OCI-LY7 (cell line): ENCODE measurements at places on chromosomes 2 and 18. TPM values are rescaled to one million over a fixed set of nuclear protein-coding genes. Genes with fewer than 3 reads are reported as not detected.

TUBB8B gene
- total RNA-seq = not detected in 2 replicates

PLA2R1 gene
- total RNA-seq = not detected in 2 replicates

PIEZO2 gene
- total RNA-seq = 3.3 and 5.6 TPM in 2 replicates

HNMT gene
- not detected in 2 replicates for total RNA-seq

TCF23 gene
- 0.25 TPM in 1 of 2 replicates, not detected in the other for total RNA-seq

REEP1 gene
- total RNA-seq = not detected in 2 replicates

EDAR gene
- not detected in 2 replicates for total RNA-seq

QPCT gene
- total RNA-seq = 42.9 and 52.6 TPM in 2 replicates

RND3 gene
- not detected in 2 replicates for total RNA-seq

TMEM87B gene
- total RNA-seq = 22.8 TPM in 2 replicates

LTBP1 gene
- 72.4 and 82.6 TPM in 2 replicates for total RNA-seq

CRYGC gene
- not detected in 2 replicates for total RNA-seq

EIPR1 gene
- total RNA-seq = 51.5 and 61.7 TPM in 2 replicates

ICA1L gene
- 11.1 and 12.0 TPM in 2 replicates for total RNA-seq

UGT1A3 gene
- total RNA-seq = not detected in 2 replicates

LIMS2 gene
- total RNA-seq = 24.4 and 24.9 TPM in 2 replicates

C2orf68 gene
- total RNA-seq = 86.2 and 96.1 TPM in 2 replicates
